T-cell (primary cell): ENCODE measurements at places on chromosomes 5 and 9.

GRCh38 chr5:176868731-176869130 is 30.4 kb downstream of the HK3 start:
- peaks cover 54% of the 10 kb centered on the region for H3K27me3 ChIP-seq
- H3K36me3 ChIP-seq = no peaks in the 10 kb centered on the region
- no peaks in the 10 kb centered on the region for H3K4me1 ChIP-seq
- no peak overlapping the region for H3K4me3 ChIP-seq
- H3K27ac ChIP-seq = no peak overlapping the region
- no peak for DNase-seq

DNA sequence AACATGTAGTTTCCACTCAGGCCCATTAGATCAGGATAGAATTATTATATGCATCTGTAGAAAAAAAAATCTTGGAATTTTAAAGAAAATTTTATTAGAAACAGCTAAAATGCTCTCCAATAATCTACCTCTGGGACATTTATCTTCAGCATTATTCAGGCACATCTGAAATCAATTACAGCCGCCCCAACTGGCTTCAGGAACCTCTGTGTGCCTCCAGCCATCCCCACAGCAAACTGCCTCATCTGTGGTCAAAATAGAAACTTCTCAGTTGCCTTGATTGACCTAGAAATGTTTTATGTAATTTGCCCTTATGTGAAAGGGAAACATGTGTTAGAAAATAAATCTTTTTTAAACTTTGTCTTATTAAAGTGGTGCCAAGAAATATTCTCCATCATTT is 120.1 kb upstream of the LPAR1 start:
- no peak overlapping the region for H3K4me3 ChIP-seq
- no peaks in the 10 kb centered on the region for H3K27me3 ChIP-seq
- no peak overlapping the region for H3K27ac ChIP-seq
- no peak for DNase-seq
- H3K36me3 ChIP-seq = no peaks in the 10 kb centered on the region

DNA sequence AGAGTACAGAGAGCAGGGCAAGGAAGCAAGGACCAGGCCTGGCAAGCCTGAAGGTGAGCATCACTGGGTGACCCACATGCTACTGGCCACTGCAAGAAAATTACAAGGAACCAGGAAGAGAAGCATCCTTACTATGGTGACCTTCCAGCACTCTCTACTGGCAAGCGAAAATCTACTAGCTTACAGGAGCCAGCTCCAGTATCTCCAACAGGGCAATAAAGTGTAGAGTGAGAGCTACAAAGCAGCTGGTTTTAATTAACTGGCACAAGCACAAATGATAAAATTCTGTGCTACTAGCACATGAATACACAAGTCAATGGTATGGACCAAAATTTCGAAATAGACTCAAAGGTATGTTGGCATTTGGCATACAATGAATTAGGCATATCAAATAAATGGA is 113.3 kb upstream of the CAST start:
- no peak overlapping the region for H3K27ac ChIP-seq
- peaks cover 6% of the 10 kb centered on the region for H3K27me3 ChIP-seq
- no peak for DNase-seq
- no peaks in the 10 kb centered on the region for H3K36me3 ChIP-seq

DNA sequence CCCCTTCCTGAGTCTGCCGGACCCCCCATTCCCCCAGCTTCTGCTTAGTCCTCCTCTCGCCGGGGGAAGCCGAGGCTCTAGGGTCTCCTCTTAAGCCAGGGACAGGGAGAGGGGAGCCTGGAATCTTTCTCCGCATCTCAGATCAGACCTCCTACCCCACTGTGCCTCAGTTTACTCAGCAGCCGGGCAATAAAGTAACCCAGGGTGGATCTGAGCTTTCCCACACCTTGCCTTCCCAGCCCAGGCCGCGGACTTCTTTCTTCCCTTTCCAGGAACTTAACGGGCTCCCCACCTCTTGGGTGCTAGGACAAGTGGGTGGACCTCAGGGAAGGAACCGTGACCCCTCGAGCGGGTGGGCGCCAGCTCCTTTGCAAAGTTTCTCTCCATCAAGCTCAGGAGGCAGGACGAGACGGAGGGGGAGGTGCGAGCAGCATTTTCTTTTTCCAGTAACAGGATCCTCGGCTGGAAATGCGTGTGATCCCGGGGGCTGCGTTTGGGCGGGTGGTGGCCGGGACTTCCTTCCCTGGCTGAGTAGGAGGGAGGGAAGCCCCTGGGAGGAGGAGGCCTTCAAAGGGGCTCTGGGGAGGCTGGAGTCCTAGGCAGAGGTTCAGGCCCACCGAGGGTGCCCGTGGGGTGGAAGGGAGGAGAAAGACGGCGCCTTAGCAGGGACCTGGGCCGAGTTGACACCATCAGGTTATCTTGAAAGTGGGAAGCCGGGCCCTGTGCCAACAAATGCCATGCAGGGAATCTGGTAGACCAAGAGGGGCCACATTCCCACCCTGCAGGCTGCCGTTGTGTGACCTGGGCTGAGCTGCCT is 795 bp downstream of the DAB2IP start:
- H3K4me1 ChIP-seq = no peaks in the 10 kb centered on the region
- peaks cover 82% of the 10 kb centered on the region for H3K27me3 ChIP-seq
- no peaks in the 10 kb centered on the region for H3K36me3 ChIP-seq
- peak overlapping the region; percentile 58 for H3K4me3 ChIP-seq
- no peak for DNase-seq

GRCh38 chr5:157324237-157324636 is 58.3 kb downstream of the CYFIP2 start:
- DNase-seq = no peak
- peaks cover 17% of the 10 kb centered on the region for H3K4me1 ChIP-seq
- peaks cover 96% of the 10 kb centered on the region for H3K36me3 ChIP-seq
- H3K27ac ChIP-seq = no peak overlapping the region
- H3K4me3 ChIP-seq = no peak overlapping the region

- DNase-seq = no peak
- H3K4me1 ChIP-seq = peaks cover 6% of the 10 kb centered on the region
- H3K27me3 ChIP-seq = no peaks in the 10 kb centered on the region
These were observed 73.8 kb downstream of the MAPKAP1 start for GRCh38 chr9:125633116-125633745.
